ENCODE measurements at places on chromosomes 11 and 22.

DNA sequence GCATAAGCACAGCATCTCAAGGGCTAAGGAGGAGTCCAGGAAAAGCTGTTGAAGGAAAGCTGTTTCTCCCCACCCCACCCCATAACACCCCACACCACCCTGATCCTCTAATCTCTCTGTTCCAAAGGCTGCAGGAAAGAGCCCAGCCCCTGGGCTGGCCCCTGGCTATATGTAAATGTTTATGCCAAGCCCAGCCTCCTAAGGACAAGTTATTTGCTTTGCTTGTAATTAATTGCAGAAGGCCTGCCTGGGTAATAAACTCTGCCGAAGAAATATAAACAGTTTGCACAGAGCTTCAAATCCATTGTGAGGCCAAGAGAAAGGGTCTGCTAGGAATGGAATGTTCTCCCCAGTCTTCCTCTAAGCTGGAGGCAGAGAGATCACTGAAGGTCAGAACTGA, 21.2 kb downstream of the ARRB1 start:
- no peak for DNase-seq

DNA sequence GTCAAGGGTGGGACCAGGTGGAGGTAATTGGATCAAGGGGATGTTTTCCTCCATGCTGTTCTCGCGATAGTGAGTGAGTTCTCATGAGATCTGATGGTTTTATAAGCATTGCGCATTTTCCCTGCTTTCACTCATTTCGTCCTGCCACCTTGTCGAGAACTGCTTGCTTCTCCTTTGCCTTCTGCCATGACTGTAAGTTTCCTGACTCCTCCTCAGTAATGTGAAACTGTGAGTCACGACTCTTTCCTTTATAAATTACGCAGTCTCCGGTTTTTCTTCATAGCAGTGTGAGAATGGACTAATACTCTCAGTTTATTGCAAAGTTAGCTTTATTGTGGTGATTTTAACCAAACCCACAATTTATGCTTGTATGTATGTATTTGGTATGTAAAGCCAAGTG, 878.5 kb upstream of the ANO3 start:
- DNase-seq = no peak

- DNase-seq = no peak
Measured at GRCh38 chr11:35272391-35272902, 133.5 kb downstream of the CD44 start.

DNA sequence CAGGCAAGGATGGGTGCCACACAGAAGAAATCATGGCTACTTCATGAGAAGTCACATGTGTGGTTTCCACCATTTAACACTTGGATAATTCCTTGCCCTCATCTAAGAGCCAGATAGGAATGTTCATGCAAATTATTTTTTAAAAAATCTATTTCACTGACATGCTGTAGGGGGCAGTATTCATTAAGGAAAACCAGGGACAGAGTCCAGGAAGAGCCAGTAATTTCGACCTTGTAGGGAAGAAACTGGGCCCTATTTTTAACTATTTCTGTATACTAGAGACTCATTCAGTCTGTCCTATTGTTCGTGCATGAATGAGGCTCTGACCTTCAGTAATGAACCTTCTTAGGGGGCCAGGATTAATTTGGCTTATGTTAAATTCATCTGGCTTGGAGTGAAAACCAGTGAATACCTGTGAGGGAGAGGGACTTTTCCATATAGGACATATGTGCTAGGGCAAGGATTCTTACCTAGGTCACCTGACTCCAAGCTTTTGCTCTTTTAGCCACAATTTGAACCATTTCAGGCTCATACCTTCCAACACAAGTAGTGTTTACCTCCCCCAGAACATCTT, 192.7 kb downstream of the NAV2 start:
- peak; percentile 49 for DNase-seq

DNA sequence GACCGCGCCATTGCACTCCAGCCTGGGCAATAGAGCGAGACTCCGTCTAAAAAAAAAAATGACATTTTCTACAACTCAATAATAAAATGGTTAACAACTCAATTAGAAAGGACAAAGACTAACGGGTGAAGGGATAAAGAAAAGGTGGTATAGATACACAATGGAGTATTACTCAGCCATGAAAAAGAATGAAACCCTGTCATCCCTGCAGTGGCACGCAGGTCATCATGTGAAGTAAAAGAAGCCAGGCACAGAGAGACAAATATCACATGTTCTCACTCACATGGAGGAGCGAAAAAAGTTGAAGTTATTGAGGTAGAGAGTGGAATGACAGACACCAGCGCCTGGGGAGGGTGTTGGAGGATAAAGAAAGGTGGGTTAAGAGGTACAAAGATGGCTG, 39.0 kb downstream of the WNT7B start:
- DNase-seq = no peak

- DNase-seq = no peak
Measured at GRCh38 chr22:19466848-19467752, 11.9 kb downstream of the UFD1 start.

- DNase-seq = no peak
Measured at GRCh38 chr11:13713982-13714381, 45.5 kb downstream of the FAR1 start.

DNA sequence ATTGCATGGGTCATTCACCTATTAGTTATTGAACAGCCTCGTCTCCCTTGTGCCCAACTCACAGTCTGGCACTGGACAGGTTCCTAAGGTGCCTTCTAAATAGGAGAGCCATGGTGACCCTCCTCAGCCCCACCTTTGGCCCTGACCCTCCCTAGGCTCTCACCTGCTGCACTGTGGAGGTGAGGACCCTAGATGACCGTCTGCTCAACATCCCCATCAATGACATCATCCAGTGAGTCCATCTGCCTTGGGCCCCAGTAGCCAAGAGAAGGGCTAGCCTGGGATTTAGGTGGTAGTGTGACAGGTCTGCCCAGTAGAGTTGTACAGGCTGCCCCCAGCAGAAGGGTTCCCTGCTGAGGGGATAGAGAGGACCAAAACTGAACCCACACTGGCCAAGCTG, 13.6 kb downstream of the UCP2 start:
- no peak for DNase-seq

GRCh38 chr22:27760474-27760873, 41.1 kb downstream of the MN1 start:
- DNase-seq = no peak

GRCh38 chr11:89321401-89321800, 143.7 kb downstream of the TYR start:
- no peak for DNase-seq

DNA sequence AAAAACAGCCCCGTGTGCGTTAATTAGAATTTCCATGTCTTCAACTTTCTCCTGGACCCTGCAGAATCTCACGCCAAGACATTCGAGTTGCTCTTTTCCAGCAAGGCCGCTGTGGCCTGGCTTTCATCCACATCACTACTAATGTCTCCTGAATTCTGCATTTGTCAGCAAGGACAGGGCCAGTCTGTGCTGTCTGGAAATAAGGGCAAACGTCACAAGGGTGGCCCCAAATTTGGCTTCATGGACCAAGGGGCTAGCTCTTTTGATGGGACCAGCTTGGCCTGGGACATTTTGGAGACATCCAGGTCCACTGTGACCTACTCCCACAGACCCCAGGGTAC, 33.4 kb downstream of the KCNQ1OT1 start:
- no peak for DNase-seq

DNA sequence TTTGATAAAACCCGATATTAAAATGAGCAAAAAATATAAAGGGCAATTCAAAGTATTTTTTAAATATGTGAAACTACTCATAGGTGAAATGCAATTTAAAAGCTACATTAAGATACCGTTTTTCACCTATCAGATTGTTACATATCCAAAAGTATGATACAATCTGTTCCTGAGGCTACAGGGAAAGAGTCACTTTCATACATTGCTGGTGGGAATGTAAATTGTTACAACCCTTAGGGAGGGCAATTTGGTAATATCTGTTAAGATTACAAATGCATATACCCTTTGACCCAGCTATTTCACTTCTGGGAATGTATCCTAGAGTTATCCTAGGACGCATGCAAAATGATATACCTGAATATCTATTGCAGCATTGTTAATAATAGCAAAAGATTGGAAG, 132.1 kb downstream of the BLID start:
- DNase-seq = no peak
